Right lobe of liver (tissue), 6 donors: ENCODE measurements at places on chromosomes 16 and 17.
A peak's percentile ranks its signal among the peaks of the same experiment; 100 is the strongest.

- H3K36me3 ChIP-seq: no peaks in the 10 kb centered on the region
- DNase-seq: no peak
- H3K27ac ChIP-seq: no peak overlapping the region
- H3K4me3 ChIP-seq: no peak overlapping the region
- H3K4me1 ChIP-seq: no peaks in the 10 kb centered on the region
Observed at GRCh38 chr16:1258906-1259759, 3.3 kb downstream of the TPSD1 start.

- H3K4me1 ChIP-seq: no peaks in the 10 kb centered on the region
- no peaks in the 10 kb centered on the region for H3K27me3 ChIP-seq
- H3K4me3 ChIP-seq: no peak overlapping the region
- no peak overlapping the region for H3K27ac ChIP-seq
- no peaks in the 10 kb centered on the region for H3K36me3 ChIP-seq
- DNase-seq: no peak
Observed at GRCh38 chr17:48176471-48176855, 68.9 kb downstream of the SNX11 start.

DNA sequence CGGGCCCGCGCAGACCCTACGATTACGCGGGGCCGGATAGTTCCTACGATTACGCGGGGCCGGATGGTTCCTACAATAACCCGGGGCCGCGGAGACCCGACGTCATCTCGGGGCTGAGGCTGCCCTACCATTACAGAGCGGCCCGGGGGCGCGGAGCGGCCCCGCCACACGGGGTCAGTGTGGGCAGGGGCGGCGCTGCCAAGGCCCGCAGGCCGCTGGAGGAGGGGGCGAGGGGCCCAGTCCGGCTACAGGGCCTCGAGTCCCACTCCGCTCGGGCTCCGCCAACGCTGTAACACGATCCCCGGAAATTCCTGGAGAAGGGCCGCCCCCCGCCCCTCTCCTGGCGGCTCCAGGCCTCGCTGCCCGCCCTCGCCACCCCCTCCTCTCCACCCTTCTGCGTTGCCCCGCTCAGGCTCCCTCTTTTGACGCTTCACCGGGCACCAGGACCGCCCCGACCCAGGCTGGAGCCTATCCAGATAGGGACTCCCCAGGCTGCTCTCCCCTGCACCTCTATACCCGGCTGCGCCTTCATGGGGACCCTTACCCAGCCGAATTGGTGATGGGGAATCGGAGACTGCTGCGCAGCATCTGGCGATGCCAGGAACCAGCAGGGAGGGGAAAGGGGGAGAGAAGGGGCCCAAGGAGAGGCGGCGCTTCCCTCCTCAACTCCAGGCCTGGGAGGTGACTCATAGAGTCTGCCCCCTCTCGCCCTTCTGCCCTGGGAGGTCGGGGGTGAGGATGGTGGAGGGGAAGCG lies at the start of gene RAB34:
Gene RAB34, minus strand, starts transcription at position 291 of the 755 bp plus-strand sequence. CDS start 602 bp downstream, outside the sequence.
- peak within 1 kb of the TSS; percentile 41 for H3K4me3 ChIP-seq
- H3K4me1 ChIP-seq: no peaks in the 10 kb centered on the region
- H3K27me3 ChIP-seq: no peaks in the 10 kb centered on the region

DNA sequence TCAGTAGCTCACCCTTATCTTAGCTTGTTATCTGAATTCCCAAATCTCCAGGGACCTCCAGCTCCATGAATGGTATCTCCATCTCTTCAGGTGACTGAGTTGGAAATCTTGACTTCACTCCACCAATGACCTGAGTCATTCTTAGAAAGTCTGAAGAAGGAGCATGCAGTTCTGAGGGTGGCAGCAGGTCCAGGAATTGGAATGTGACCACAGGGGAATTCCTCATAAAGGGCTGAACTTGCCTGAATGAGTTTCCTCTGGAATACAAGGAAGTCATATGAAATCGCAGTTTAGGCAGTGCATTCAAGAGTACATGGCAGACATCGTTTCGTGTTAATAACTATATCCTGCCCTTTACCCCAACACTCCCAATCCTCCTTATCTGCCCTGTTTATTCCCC lies 12.5 kb upstream of the PYY start:
- no peak overlapping the region for H3K4me3 ChIP-seq
- H3K27me3 ChIP-seq: no peaks in the 10 kb centered on the region
- no peak overlapping the region for H3K27ac ChIP-seq
- no peaks in the 10 kb centered on the region for H3K4me1 ChIP-seq

- H3K4me3 ChIP-seq: peak overlapping the region; percentile 57
- peak; percentile 79 for DNase-seq
- H3K27ac ChIP-seq: peak overlapping the region; percentile 26
- peaks cover 3% of the 10 kb centered on the region for H3K4me1 ChIP-seq
Observed at GRCh38 chr16:11669380-11670146, 1.3 kb downstream of the SNN start.

- H3K27me3 ChIP-seq: no peaks in the 10 kb centered on the region
- no peak overlapping the region for H3K27ac ChIP-seq
- DNase-seq: no peak
- H3K4me3 ChIP-seq: peak overlapping the region; percentile 91
Observed at GRCh38 chr16:28924399-28924761, 658 bp downstream of the RABEP2 start.

DNA sequence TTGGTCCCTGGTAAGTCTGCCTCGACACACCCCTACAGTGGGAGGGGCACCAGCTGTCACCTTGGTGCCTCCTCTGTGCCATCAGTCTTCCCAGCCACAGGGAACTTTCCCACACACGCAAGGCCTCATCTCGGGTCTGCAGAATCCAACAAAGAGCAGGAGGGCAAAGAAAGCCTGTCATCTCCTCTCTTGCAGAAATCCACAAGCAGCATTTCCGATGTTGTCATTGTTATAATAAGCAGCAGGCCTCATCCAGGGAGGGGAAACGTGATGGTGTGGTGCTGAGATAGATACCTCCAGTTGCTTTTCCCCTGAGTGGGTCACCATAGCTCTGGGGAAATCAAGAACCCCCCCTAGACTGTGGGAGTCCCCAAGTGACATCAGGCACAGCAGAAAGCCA lies 110.4 kb downstream of the CMIP start:
- no peaks in the 10 kb centered on the region for H3K36me3 ChIP-seq
- H3K27ac ChIP-seq: no peak overlapping the region
- H3K4me3 ChIP-seq: no peak overlapping the region
- no peaks in the 10 kb centered on the region for H3K27me3 ChIP-seq
- no peak for DNase-seq
- H3K4me1 ChIP-seq: peaks cover 52% of the 10 kb centered on the region

- H3K36me3 ChIP-seq: no peaks in the 10 kb centered on the region
- DNase-seq: no peak
- H3K27me3 ChIP-seq: no peaks in the 10 kb centered on the region
Observed at GRCh38 chr17:43171586-43172487, 823 bp downstream of the NBR1 start.

- no peak overlapping the region for H3K27ac ChIP-seq
- H3K4me3 ChIP-seq: no peak overlapping the region
- DNase-seq: no peak
Observed at GRCh38 chr17:17376362-17376761, 73.2 kb downstream of the NT5M start.

- H3K4me1 ChIP-seq: no peaks in the 10 kb centered on the region
- no peak for DNase-seq
- H3K4me3 ChIP-seq: no peak overlapping the region
- no peaks in the 10 kb centered on the region for H3K27me3 ChIP-seq
Observed at GRCh38 chr16:84689111-84689510, 10.7 kb upstream of the USP10 start.

GRCh38 chr16:66370786-66371684 lies 4.5 kb downstream of the CDH5 start:
- peak; percentile 14 for DNase-seq
- H3K27me3 ChIP-seq: no peaks in the 10 kb centered on the region
- H3K36me3 ChIP-seq: no peaks in the 10 kb centered on the region
- H3K27ac ChIP-seq: no peak overlapping the region
- H3K4me1 ChIP-seq: no peaks in the 10 kb centered on the region
- H3K4me3 ChIP-seq: no peak overlapping the region

GRCh38 chr17:81513753-81514488 lies 1.3 kb upstream of the ACTG1 start:
- H3K27me3 ChIP-seq: no peaks in the 10 kb centered on the region
- H3K36me3 ChIP-seq: peaks cover 21% of the 10 kb centered on the region
- DNase-seq: peak; percentile 72
- H3K4me3 ChIP-seq: peak overlapping the region; percentile 95
- peak overlapping the region; percentile 99 for H3K27ac ChIP-seq

GRCh38 chr16:48426244-48427141 lies 41.3 kb upstream of the SIAH1 start:
- no peaks in the 10 kb centered on the region for H3K36me3 ChIP-seq
- H3K27me3 ChIP-seq: no peaks in the 10 kb centered on the region
- no peak for DNase-seq
- H3K4me1 ChIP-seq: no peaks in the 10 kb centered on the region
- H3K27ac ChIP-seq: no peak overlapping the region

DNA sequence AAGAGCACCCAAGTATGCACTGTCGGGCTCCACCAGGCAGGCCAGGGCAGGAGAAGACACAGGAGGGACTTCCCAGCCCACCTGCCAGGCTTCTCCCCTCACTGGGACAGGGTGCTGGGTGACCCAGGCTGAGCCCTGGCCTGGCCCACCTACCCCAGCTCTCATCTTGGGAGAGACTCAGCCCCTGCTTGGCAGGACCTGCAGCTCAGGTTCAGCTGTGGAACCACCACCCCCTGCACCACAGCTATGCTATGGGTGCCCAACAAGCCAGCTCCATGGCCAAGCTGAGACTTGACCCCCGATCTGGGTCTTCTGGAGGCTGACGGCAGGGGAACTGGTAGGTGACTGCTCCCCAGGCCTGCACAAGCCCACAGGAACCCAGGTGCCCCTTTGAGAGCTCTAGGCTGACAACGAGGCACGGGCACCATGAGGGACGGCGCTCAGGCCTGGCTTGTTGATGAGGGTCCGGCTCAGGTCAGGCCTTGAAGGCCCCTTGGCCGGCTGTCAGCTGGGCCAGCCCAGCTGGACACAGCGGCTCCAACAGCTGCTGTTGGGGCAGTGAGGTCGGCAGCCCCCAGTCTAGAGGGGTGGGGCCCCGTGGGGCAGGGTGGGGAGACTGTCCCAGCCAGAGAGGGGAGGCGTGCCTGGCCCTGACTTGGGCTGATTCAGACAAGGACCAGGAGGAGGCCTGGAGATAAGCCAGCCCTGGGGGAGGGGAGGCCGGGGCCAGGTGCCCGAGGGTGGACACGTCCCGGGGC lies 4.6 kb downstream of the RPUSD1 start:
- no peak for DNase-seq
- H3K4me1 ChIP-seq: peaks cover 9% of the 10 kb centered on the region
- no peak overlapping the region for H3K4me3 ChIP-seq
- H3K27ac ChIP-seq: no peak overlapping the region
- H3K36me3 ChIP-seq: no peaks in the 10 kb centered on the region

GRCh38 chr16:78896280-78896679 lies 704.3 kb downstream of the MAF start:
- no peaks in the 10 kb centered on the region for H3K36me3 ChIP-seq
- no peak overlapping the region for H3K27ac ChIP-seq
- no peaks in the 10 kb centered on the region for H3K27me3 ChIP-seq

DNA sequence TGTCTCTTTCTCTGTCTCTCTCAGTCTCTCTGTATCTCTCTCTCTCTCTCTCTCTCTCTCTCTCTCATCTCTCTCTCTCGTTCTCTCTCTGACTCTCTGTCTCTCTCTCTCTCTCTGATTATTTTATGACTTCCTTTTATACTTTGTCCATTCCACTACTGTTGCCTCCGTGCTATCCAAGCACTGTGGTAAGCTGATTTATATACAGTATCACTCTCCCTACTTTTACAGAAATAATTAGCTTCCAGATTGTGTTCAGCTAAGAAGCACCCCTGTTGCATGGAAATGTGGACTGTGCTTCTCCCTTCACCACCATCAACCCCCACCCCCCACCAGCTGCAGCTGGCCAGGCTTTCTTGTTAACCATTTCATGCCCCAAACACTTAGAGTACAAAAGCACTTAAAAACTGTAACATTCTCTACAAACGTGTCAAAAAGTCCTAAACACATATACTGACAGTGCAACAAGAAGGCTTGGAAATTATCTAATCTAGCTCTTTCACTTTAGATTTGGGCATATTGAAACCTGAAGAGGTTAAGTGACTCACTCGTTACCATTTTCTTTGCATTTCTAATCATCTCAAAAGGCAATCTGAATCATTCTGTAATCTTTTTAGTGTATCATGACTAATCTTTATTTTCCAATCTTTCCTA lies 11.6 kb upstream of the TMEM100 start:
- DNase-seq: no peak
- no peaks in the 10 kb centered on the region for H3K36me3 ChIP-seq
- H3K27ac ChIP-seq: no peak overlapping the region

DNA sequence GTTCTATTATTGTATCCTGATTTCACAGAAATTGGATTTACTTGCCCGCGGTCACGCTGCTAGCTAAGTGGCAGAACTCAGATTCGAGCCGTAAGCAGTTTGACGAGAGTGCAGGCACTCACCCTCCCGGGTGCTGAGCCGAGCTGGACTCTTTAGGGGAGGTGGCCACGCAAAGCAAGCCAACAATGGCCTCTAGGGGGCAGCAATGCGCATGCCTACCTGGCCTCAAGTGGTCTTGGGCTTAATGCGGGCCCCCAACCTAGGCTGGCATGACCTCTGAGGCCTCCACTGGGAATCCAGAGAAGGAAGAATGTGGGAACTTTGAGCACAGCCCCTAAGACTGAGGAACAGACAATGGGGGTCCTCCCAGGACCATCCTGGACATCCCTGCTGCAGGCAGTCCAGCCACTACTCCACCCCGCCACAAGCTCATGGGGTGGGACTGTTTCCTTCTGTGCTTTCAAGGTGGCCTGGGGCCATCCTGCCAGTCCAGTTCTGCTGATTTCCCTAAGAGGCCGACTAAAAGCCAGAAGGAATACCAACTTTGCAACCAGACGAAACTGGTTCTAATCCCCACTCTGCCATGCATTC lies 276.5 kb downstream of the XYLT1 start:
- H3K4me3 ChIP-seq: no peak overlapping the region
- DNase-seq: no peak
- no peak overlapping the region for H3K27ac ChIP-seq
- no peaks in the 10 kb centered on the region for H3K27me3 ChIP-seq

DNA sequence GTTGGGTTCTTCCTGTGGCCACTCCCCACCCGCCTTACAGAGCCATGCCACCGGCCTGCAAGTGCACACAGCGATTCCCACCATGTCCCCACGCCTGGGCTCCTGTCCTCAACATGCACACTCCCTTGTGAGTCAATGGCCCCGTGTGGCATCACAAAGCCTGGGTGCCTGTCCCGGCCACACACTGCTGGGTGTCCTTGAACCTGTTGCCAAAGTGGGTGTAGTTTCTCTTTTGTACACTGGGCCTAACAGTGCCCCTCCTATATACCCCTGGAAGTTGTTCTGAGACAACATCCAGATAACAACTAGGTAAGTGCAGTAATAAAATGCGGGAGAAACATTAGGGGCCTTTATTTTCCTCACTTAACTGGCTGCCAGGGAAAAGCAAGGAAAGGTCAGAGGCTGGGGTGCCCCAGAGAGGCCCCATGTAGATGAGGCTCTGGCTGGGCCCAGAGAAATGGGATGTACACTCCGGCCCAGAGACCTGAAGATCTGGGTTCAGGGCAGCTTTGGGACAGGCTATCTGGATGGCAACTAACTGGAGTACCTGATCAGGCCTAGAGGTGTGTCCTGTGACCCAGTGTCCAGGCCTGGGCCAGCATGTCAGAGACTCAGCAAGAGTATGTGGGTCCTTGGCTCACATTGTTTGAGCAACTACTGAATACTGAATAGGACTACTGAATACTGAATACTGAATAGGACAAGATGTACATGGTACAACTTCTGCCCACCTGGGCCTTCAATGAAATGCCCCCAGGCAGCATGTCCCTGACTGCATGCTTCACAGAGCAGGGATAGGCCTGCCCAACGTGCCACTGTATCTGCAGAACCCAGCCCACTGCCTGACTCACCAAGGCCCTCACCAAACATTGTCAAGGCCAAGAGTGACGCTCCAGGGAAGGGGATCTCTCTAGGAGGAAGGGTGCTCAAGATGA lies 8.3 kb downstream of the ABCC3 start:
- no peak overlapping the region for H3K4me3 ChIP-seq
- no peak overlapping the region for H3K27ac ChIP-seq
- DNase-seq: peak; percentile 55
- peaks cover 6% of the 10 kb centered on the region for H3K36me3 ChIP-seq
- no peaks in the 10 kb centered on the region for H3K27me3 ChIP-seq
